ENCODE measurements at places on chromosomes 11 and 22. TPM values are rescaled to one million over a fixed set of nuclear protein-coding genes. Genes with fewer than 3 reads are reported as not detected.

The DDX25 gene
- not detected for total RNA-seq

The SF3B2 gene
- total RNA-seq, result 109 TPM

The MPZL3 gene
- total RNA-seq, result 0.06 TPM

The CCDC15 gene
- total RNA-seq, result 0.64 TPM

The CD59 gene
- 530 TPM for total RNA-seq

The THY1 gene
- 93.5 TPM for total RNA-seq

The CCDC87 gene
- 0.44 TPM for total RNA-seq

The SCGB1A1 gene
- total RNA-seq, result not detected

The MFRP gene
- total RNA-seq, result 0.12 TPM

The PITPNM1 gene
- 20.1 TPM for total RNA-seq

The C2CD3 gene
- 6.1 TPM for total RNA-seq

The NRGN gene
- not detected for total RNA-seq

The KREMEN1 gene
- total RNA-seq, result 9.4 TPM

The PIM3 gene
- total RNA-seq, result 26.5 TPM

The SLC22A25 gene
- total RNA-seq, result not detected

The CDC42BPG gene
- total RNA-seq, result 0.06 TPM

The FDXACB1 gene
- total RNA-seq, result 1.5 TPM

The FGF4 gene
- not detected for total RNA-seq

The TMEM45B gene
- not detected for total RNA-seq

The OR56A1 gene
- total RNA-seq, result not detected

The PRCP gene
- total RNA-seq, result 58.2 TPM

The NLRP14 gene
- not detected for total RNA-seq

The ADAMTS15 gene
- 28.5 TPM for total RNA-seq

The OR51B4 gene
- total RNA-seq, result not detected

The TTLL8 gene
- not detected for total RNA-seq

The ROM1 gene
- 25.3 TPM for total RNA-seq
